ENCODE measurements at places on chromosomes 12 and 14. TPM values are rescaled to one million over a fixed set of nuclear protein-coding genes. Genes with fewer than 3 reads are reported as not detected.

Gene SMCO2
- not detected for total RNA-seq

Gene NEUROD4
- total RNA-seq: not detected

Gene SLC11A2
- 53.7 TPM for total RNA-seq

Gene ARID2
- total RNA-seq: 25.0 TPM

Gene CSRP2
- total RNA-seq: 26.7 TPM

Gene LRR1
- 33.4 TPM for total RNA-seq

Gene MEG3
- total RNA-seq: 155 TPM

Gene RILPL1
- 19.6 TPM for total RNA-seq

Gene PRPF40B
- 10.5 TPM for total RNA-seq

Gene GLRX5
- total RNA-seq: 47.2 TPM

Gene LALBA
- total RNA-seq: not detected

Gene KRT77
- total RNA-seq: not detected

Gene ATL1
- total RNA-seq: 10.7 TPM

Gene MYO1H
- total RNA-seq: not detected

Gene TRIM9
- 1.6 TPM for total RNA-seq

Gene GPR137C
- 0.49 TPM for total RNA-seq

Gene PRIMA1
- total RNA-seq: 0.08 TPM

Gene PTPN6
- not detected for total RNA-seq

Gene NTS
- 0.09 TPM for total RNA-seq

Gene CISTR
- total RNA-seq: not detected

Gene TAS2R42
- not detected for total RNA-seq

All from fibroblast of the aortic adventitia (primary cell).